CD4-positive, alpha-beta T cell (primary cell): ENCODE measurements at places on chromosomes 2 and 18. TPM values are rescaled to one million over a fixed set of nuclear protein-coding genes. Genes with fewer than 3 reads are reported as not detected.

GRCh38 chr2:73987109-73987947 is 2.6 kb downstream of the TET3 start:
- peak; percentile 38 for DNase-seq

DNA sequence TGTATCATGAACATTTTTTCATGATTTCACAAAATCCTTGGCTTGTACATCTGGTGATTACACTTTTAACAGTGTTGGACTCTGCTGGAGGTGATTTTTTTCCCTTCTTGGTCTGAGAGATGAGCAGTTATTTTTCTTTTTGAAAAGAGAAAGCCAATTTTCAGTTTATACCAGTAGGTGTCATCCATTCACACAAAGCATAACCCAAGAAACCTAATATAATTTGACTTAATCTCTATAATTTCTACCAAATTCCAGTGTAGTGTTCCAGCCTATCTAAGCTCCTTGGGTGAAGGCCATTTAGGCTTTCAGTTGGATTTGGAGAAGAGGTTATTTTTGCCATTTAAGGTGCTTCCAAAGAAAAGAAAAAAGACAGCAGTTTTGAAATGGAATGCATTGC is 7.7 kb upstream of the ICOS start:
- DNase-seq: peak; percentile 52

GRCh38 chr2:107462181-107462580 is 364.5 kb upstream of the RGPD4 start:
- DNase-seq: no peak

GRCh38 chr2:224971214-224971613 is 71.1 kb downstream of the DOCK10 start:
- peak; percentile 36 for DNase-seq

- no peak for DNase-seq
Measured at GRCh38 chr2:106339609-106340008, 128.6 kb downstream of the RGPD3 start.

GRCh38 chr2:231139796-231140195 is 15.0 kb upstream of the HTR2B start:
- DNase-seq: no peak

- no peak for DNase-seq
Measured at GRCh38 chr2:134341476-134341875, 87.6 kb downstream of the MGAT5 start.

- no peak for DNase-seq
Measured at GRCh38 chr2:109322641-109323040, 193.6 kb downstream of the SH3RF3 start.

DNA sequence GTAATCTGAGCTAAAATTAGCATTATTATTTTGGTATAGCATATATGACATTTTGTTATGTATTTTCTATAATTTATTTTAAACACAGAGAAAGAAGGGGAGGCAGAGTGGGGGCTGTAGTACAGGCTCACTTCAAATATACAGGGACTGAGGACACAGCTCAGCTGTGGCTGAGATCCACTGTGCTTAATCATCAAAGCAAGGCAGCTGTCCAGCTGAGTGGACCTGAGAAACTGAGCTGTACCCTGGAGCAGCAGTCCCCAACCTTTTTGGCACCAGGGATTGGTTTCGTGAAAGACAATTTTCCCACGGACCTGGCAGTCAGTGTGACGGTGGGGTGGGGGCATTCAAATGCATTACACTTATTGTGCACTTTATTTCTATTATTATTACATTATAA is 687.2 kb downstream of the RNF144A start:
- DNase-seq: no peak

DNA sequence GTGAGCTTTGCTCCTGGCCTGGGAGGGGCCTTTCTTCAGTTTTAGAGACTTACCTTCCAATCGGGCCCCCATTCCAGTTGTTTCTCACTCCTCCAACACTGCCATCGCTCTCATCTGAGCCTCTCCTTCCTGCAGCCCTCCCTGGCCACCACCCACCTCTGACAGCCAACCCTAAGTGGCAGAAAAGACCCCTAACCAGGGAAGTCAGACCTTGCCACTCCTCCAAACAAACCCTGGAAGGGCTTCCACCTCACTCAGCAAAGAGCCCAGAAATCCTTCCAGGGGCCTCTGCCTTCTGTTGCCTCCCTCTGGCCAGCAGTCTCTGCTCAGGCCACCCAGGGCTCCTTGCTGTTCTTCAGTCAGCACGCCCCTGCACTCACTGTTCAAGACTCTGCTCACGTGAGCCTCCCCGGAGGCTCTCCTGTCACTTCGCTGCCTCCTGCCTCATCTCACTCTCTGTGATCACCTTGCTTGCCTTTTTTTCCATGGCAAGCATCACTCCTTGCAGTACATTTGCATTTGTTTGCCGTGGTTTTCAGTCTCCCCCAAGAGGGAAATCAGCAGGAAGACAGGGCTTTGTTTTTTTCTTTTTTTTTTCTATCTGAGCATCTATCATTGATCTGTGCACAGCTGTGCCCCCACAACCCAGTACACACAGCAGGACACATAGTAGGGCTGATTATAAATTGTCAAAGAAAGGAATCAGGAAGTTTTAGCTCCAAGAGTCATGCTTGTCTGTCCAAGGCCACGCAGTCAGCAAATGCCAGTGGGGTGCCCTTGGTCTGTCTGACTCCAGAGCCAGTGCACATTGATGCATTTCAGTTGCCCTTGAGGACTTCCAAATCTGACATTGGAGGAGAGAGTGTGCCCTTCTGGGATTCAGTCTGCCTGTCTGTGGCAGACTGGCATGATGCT is 83.9 kb downstream of the INHBB start:
- DNase-seq: no peak

- DNase-seq: no peak
Measured at GRCh38 chr2:239930378-239930777, 94.8 kb downstream of the NDUFA10 start.

GRCh38 chr18:48417985-48418384 is 8.8 kb upstream of the ZBTB7C start:
- no peak for DNase-seq

- no peak for DNase-seq
Measured at GRCh38 chr2:227450311-227450841, 21.6 kb upstream of the AGFG1 start.

DNA sequence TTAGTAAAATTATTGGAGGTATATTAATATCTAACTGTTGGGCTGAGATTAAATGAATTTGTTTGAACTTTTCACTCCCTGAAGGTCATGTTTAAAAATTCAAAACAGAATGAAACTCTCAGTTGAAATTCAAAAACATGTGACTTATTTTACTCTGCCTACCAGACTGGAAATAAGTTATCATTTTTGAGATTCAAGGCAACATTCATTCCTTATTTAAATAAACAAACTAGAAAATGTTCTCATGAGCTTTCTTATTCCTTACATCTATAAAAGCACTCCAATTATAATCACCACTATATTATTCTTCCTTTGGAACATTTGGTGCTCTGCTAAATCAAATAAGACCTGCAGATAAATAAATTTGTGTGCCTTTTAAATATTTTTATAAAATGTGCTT is 217.8 kb downstream of the CDH2 start:
- no peak for DNase-seq

DNA sequence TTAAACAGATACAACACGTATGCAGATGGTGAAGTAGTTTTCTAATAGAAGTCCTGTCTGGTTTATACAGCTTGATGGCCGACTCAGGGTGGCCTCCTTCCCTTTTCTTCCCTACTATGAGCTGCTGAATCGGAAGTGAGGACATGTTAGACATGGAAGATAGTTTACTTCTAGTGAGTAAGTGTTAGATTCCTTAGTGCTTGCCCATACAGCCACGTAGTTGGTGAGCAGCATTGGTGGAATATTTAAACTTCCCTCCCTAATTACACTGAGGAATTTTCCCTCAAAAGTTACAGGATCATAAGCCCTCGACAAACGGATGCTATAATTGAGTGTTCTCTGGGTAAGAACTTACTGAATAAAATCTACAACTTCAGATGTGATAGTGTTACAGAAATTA is 52.1 kb downstream of the RHBDD1 start:
- DNase-seq: no peak

DNA sequence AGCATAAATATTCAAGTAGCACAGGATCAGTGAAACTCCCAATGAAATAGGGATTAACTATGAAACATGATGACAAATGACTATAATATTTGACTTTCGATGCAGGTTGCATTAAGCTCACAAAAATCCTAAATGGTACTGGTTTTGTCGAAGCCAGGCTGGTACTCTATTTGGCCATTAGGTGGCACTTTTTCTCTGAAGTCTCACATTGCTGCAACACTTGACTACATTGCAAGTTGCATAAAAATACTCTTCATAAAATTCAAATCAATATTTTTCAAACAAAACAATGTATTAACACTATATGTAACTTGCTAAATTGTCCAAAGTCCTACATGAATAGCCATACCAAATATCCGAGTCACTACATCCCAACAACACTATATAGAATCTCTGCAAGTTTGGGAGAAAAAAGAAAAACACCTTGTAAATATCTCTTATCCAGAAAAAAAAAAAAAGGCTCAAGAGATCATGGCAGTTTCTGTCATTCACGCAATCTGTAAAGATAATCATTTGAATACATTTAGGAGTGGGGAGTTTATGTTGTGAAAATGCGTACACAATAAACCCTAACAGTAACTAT is 9.5 kb downstream of the RTTN start:
- no peak for DNase-seq

DNA sequence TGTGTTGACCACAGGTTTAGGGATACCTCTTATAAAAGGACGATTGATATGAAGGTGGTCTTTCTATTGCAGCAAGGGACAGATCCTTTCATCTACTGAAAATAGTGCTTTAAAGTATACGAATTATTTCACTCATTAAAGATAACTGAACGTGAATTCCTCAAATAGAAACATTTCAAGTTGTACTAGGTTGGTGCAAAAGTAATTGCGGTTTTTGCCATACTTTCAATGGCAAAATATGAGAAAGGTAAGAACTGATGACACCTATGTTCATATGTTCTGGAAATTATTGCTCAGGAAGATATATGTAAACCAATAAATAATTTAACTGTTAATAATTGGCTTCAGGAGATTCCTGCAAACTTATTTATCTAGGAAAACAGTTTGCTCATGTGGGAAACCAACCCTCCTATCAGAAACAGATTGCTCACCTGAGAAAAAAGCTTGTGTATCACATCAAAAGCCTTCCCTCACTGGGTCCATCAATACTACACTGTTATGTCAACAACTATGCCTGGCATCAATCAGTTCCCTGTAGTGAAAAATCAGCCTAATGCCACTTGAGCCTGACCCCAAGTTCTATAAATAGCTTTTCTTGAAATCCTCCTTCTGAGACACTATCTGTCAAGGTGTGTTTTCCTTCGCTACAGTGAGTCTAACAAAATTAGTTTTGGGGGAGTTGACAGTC is 81.5 kb upstream of the ACSL3 start:
- DNase-seq: no peak

Gene CCDC150
- 0.75 TPM for total RNA-seq

Gene HOXD12
- not detected for total RNA-seq

Gene PLEKHH2
- 1.6 TPM for total RNA-seq

Gene PRSS56
- not detected for total RNA-seq

Gene ANKRD30B
- total RNA-seq: not detected

Gene ZFP36L2
- 1,631 TPM for total RNA-seq

Gene WNT10A
- total RNA-seq: 6.6 TPM

Gene CEBPZ
- total RNA-seq: 92.3 TPM

Gene WDR54
- total RNA-seq: 21.7 TPM

Gene CENPO
- 3.5 TPM for total RNA-seq

Gene RTP5
- 0.30 TPM for total RNA-seq

Gene LCT
- total RNA-seq: not detected

Gene HK2
- total RNA-seq: 8.9 TPM
